T-helper 2 cell treated with Interferon-gamma antibody and Interleukin-4, amounts not matched to agents 100 ng/mL and 5 ng/mL, for 36 hours (primary cell): ENCODE measurements at places on chromosomes 5 and 9. TPM values are rescaled to one million over a fixed set of nuclear protein-coding genes. Genes with fewer than 3 reads are reported as not detected.

Gene KIF20A
- 40.2 and 42.9 TPM in 2 replicates for total RNA-seq

Gene BRD3
- total RNA-seq = 29.8 and 37.9 TPM in 2 replicates

Gene GAPT
- total RNA-seq = not detected in 2 replicates

Gene RORB
- 0.07 and 0.14 TPM in 2 replicates for total RNA-seq

Gene OGN
- not detected in 2 replicates for total RNA-seq

Gene AGXT2
- total RNA-seq = not detected in 2 replicates

Gene SHISAL2B
- total RNA-seq = not detected in 2 replicates

Gene ACOT12
- not detected in 2 replicates for total RNA-seq

Gene IL9
- 0.59 TPM in 1 of 2 replicates, not detected in the other for total RNA-seq

Gene SYNPO
- total RNA-seq = 0.02 and 0.05 TPM in 2 replicates

Gene PCDHGB1
- total RNA-seq = 0.18 and 0.20 TPM in 2 replicates

Gene QRFP
- not detected in 2 replicates for total RNA-seq
